ENCODE measurements at places on chromosomes 16 and 17. TPM values are rescaled to one million over a fixed set of nuclear protein-coding genes. Genes with fewer than 3 reads are reported as not detected.

- no peak overlapping the region for H3K27ac ChIP-seq
- H3K4me1 ChIP-seq, result no peaks in the 10 kb centered on the region
- no peaks in the 10 kb centered on the region for H3K36me3 ChIP-seq
- peaks cover 4% of the 10 kb centered on the region for H3K27me3 ChIP-seq
- DNase-seq, result no peak
- H3K4me3 ChIP-seq, result no peak overlapping the region
Observed at GRCh38 chr16:73523209-73523608, 475.3 kb upstream of the ZFHX3 start.

DNA sequence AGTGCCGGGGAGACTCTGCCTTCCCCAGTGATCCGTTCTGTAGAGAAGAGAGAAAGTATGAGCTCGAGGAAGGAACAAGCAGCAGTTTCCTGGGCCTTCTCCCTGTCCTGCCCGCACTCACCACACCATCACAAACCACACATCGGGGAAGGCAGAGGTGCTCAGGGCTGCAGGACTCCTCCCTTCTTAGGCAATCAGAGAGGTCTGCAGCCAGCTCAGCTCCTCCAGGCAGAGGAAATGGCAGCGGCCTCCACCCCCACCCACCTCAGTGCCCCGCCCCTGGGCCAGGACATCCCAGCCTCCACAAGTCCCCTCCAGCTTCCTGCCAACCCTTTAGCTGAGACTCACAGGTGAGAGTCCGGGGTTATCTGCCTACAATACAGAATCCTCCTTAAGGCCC, 2.0 kb downstream of the ZNF319 start:
- H3K27me3 ChIP-seq, result no peaks in the 10 kb centered on the region
- H3K27ac ChIP-seq, result no peak overlapping the region
- DNase-seq, result no peak
- no peak overlapping the region for H3K4me3 ChIP-seq

- peaks cover 11% of the 10 kb centered on the region for H3K27me3 ChIP-seq
- peaks cover 4% of the 10 kb centered on the region for H3K36me3 ChIP-seq
- H3K4me1 ChIP-seq, result peaks cover 3% of the 10 kb centered on the region
- no peak overlapping the region for H3K4me3 ChIP-seq
Observed at GRCh38 chr16:49578435-49579024, 204.9 kb downstream of the C16orf78 start.

DNA sequence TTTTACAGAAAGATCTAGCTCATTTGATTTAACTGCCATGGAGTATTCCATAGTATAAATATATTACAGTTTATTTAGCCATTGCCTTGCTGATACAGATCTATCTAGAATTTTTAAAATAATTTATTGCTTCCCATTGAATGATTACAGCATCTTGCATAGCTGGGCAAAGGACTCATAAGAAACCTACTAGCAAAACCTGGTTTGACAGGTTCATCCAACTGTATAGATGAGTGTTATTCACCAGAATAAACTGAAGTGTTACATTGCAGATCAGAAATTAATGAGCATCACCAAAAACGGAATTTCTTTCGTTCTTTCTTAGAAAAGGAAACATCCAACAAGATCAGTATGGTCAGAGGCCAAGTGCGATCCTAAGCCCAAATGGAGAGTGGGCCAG, 202.2 kb upstream of the CACNG5 start:
- peaks cover 32% of the 10 kb centered on the region for H3K4me1 ChIP-seq
- no peaks in the 10 kb centered on the region for H3K27me3 ChIP-seq
- H3K27ac ChIP-seq, result peak overlapping the region; percentile 4
- no peaks in the 10 kb centered on the region for H3K36me3 ChIP-seq
- DNase-seq, result no peak
- H3K4me3 ChIP-seq, result no peak overlapping the region

- no peaks in the 10 kb centered on the region for H3K27me3 ChIP-seq
- H3K4me1 ChIP-seq, result peaks cover 82% of the 10 kb centered on the region
- H3K36me3 ChIP-seq, result no peaks in the 10 kb centered on the region
- peak overlapping the region; percentile 98 for H3K27ac ChIP-seq
- H3K4me3 ChIP-seq, result peak overlapping the region; percentile 22
Observed at GRCh38 chr17:40548982-40549685, 16.1 kb downstream of the CCR7 start.

DNA sequence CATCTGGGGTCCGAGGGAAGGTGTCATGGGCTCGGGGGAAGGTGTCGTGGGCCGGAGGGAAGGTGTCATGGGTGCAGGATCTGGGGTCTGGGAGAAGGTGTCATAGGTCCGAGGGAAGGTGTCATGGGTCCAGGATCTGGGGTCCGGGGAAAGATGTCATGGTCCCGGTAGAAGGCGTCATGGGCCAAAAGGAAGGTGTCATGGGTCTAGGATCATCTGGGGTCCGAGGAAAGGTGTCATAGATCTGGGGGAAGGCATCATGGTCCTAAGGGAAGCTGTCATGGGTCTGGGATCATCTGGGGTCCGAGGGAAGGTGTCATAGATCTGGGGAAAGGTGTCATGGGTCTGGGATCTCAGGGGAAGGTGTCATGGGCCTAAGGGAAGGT, 942 bp downstream of the RAB40C start:
- H3K36me3 ChIP-seq, result peaks cover 2% of the 10 kb centered on the region
- H3K4me3 ChIP-seq, result peak overlapping the region; percentile 79
- peak overlapping the region; percentile 48 for H3K27ac ChIP-seq
- H3K4me1 ChIP-seq, result peaks cover 37% of the 10 kb centered on the region

DNA sequence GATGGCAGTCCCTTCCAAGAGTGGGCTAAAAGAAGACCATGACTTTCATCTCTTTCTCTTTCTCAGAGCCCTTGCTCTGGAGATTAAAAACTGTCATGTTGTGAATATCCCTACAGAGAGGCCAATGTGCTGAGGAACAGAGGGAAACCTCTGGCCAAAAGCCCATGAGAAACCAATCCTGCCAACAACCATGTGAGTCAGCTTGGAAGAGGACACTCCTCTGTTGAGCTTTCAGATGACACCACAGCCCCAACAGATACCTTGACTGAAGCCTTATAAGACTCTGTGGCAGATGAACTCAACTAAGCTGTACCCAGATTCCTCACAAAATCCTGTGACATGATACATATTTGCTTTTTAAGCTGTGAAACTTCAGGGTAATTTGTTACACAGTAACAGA, 19.6 kb downstream of the CPPED1 start:
- peaks cover 14% of the 10 kb centered on the region for H3K36me3 ChIP-seq
- H3K4me3 ChIP-seq, result no peak overlapping the region

TNFSF13 gene
- total RNA-seq, result 1.3 TPM

ACOX1 gene
- total RNA-seq, result 48.0 TPM

GPT2 gene
- total RNA-seq, result 35.0 TPM

Data from osteocyte (in vitro differentiated cells).